Posterior cingulate gyrus (tissue), 11 donors: ENCODE measurements at places on chromosomes 2 and 18.

DNA sequence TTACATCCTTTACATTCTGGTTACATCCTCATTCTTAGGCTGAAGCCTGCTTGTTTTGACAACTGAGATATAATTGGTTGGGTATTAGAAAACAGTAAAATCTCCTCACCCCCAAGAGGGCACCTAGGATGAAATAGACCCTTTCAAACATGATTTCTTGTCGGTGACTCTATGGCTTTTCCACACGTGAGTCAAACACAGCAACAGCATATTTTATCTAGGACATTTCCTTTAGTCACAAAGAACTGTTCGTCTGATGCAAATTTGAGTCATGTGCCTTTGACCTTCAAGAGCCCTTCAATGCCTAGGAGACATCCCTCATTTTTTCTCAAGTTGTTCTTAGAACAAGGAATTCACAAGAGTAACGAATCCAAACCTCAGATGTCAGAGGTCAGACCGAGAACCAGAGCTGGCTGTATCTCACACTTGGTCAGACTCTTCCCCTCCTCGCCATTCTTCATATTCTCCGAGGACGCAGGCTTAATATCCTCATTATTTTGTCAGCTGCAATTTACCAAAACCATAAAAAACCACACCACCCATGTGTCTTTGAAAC is 60.5 kb upstream of the ALKAL2 start:
- DNase-seq: no peak

- no peak for DNase-seq
Observed at GRCh38 chr18:79600596-79600995, 79.0 kb upstream of the CTDP1 start.

DNA sequence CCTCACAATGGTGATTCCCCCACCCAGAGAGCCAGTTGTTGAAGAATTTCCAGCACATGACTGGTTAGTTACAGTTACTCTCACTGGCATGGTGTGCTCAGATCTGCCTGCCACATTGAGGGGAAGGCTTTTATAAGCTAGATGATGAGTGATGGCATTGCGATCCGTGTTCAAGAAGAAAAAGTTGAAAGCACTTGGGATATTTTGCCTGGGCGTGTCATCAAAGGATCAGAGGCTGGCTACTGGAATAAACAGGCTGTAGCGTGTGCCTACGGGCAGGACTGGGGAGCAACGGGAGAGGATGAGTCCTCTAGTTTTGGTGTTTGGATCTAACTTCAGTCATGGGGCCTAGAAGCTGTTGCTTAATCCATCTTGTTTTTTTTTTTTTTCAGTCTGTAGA is 175.0 kb downstream of the SETBP1 start:
- DNase-seq: no peak

- DNase-seq: no peak
Observed at GRCh38 chr2:127061375-127062273, 45.3 kb downstream of the BIN1 start.

DNA sequence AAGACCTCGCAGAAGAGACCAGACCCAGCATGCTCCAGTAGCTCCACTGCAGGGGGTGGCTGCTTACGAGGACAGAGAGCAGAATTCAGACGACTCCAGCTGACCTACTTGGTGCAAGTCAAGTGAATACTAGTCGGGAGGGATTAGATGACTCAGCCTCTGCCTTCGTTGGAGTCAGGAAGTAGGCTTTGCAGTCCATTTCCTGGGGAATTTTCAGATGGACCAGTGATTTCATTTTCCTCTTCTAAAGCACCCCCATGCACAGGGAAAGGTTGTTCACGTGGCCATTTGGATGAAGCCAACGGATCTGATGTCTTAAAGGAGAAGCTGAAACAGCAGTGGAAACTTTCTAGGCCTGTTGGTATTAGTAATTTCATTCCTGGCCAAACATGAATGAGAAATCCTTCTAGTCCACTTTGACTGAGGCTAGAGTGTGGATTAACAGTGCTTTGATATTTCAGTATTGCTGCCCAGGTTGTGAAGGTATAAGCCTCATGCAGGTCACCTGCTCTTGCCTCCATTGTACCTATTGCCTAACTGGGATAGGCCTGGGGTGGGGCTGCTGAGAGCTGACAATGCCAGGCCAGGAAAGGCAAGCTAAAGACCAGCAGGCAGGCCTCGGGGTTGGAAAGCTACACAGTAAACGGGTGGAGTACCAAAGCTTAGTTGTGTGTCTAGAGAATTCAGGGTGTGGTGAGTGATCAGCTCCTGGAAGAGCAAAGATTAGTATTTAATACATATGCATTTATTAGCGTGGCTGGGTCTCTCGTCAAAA is 117.6 kb upstream of the FOSL2 start:
- DNase-seq: no peak

- DNase-seq: no peak
Observed at GRCh38 chr2:206792645-206793044, 27.2 kb downstream of the FASTKD2 start.

GRCh38 chr2:241417626-241418025 is 61.5 kb downstream of the FARP2 start:
- no peak for DNase-seq

DNA sequence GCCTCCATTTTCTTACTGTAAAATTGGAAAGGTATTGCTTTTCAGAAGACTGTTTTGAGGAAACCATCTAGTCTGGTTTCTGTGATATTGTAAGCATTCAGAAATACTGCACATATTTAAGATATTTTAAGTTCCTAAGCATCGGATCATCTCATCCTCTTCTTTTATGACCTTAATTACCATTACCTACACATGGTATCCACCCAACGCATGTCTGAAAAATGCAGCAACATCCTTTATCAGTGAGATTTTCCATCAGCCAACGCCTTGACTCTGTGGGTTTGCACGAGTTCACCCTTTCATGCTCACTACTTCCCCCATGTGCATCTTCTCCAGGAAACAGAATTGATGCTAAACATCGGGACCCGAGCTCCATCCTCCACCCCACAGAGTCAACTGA is 84.3 kb downstream of the COL4A4 start:
- no peak for DNase-seq

DNA sequence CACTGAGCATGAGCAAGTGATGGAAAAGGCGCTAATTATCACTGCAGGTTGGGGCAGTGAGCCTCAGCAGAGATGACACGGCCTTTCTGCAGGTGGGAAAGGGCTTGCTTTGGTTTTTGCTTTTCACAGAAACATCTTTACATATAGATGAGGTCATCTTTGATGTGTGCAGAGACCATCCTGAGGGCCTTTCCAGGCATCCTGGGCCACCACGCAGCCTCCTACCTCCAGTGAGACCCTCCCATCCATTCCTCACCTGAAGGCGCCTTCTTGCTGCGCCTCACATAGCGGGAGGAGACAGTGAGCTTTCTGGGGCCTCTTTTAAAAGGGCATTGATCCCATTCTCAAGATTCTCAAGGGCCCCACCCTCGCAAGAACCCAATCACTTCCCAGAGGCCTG is 235.3 kb upstream of the RAB6C start:
- no peak for DNase-seq

GRCh38 chr2:195343942-195344530 is 313.0 kb upstream of the SLC39A10 start:
- no peak for DNase-seq

DNA sequence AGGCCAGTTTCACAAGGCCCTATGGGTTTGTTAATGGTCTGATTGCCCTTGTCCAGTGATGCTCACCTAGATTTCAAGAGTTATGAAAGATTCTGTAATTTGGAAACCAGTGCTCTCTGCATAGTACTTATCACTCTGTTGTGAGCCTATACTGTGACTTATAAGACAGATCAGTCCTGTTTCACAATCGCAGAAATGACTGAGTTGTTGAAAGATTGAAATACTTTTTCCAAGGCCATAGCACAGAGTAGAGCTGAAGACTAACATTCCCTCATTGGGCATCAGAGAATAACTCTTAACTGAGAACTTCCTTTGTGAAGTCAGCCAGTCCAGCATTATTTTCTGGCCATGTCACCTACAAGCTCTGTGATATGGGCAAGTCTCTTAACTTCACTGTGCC is 44.0 kb downstream of the CCDC85A start:
- no peak for DNase-seq

DNA sequence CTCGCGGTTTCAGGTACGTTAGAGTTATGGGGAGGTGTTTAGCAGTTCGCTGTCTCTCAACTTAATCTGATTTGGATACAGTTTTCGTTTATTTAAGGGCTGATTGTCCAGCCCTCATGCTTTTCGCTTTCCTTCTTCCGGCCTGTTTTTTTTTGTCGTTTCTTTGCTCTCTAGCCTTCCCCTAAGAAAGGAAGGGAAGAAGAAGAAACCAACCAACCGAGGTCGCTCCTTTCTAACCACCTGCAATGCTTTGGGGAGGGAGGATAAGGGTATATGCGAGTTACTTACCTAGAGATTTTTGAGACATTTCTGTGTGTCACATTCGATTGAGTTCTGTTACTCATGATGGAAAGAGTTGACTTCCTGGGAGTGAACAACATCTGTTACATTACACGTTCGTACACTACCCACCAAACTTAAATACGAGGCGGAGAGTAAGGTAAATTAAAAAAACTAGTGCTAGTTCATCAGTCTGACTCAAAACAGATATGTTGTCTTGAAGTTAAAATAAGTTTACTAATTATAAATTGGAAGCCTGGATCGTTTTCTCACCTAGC is 918 bp downstream of the EIF5B start:
- DNase-seq: no peak

DNA sequence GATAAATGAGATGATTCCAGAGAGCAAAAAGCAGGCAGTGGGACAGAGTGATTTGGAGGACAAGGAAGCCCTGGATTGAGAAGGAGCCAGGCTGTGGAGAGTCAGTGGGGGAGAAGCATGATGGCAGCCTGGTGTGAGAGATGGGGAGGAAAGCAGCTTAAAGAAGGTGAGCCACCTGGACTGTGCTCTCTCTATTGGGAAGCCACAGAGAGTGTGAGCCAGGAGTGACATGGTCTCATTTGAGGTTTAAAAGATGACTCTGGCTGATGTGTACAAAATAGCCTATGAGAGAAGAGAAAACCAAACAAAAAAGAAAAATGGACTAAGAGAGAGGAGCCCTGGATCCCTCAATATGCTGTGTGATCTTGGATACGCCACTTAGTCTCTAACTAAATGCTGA is 12.9 kb upstream of the EPAS1 start:
- no peak for DNase-seq

GRCh38 chr2:439077-439476 is 151.2 kb upstream of the ALKAL2 start:
- DNase-seq: no peak

GRCh38 chr18:75324686-75325257 is 102.7 kb downstream of the SMIM21 start:
- DNase-seq: no peak

DNA sequence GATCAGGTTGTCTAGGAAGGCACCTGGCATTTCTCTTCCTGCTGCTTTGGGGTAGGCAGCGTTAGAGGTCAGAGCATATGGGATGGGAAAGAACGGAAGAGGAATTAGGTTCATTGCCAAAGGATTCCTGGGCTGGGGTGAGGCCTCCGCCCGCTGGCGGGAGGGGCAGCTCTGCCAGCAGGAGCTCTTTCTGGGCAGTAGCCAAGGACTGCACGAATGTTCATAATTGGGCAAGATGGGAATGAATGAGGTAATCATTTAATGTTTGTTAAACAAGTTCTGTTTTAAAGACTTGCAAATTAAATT is 253.9 kb downstream of the AGAP1 start:
- DNase-seq: no peak

DNA sequence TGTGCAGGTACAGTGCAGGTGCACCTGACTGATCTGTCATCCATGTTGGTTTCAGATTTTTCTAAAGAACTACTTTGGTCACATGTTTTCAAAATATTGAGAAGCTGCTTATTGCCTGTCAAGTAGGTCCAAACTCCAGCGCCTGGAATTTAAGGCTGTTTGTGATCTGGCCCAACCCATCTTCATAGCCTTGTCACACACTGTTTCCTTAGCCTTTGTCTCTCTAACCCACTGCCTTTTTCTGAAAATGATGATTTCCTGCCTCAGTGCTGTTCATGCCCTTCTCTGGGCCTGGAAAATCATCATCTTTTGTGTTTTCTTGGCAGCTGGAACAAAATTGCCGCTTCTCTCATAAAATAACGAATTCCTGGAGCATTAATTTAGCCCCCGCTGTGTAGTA is 7.2 kb downstream of the LIMS1 start:
- no peak for DNase-seq

DNA sequence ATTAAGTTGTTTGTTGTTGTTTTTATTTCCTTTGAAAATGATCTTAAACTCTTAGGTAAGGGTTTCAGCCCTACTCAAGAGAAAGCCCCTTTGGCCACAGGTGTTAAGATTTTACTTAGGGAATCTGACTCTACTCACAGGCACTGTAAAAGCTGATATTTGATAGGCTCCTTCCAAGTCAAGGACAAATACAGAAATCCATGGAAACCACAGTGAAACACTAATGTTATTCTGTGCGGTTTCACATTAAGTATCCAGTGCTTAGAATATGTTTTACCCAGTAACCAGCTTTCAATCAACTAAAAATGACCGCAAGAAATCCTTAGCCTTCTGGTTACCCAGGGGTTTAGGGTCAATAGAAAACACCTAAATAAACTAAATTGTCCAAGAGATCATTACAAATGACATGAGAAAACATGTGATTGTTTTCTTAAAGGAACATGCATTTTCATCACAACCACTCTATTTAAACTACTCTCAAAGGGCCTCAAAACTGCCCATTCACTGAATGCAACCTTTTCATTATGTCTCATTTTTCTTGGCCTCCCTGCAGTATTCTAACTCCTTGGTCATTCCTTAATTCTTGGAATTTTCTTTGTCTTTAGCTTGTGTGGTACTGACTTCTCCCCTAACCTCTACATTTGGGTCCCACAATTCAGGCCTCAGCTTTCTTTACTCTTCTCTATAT is 56.0 kb downstream of the CDH2 start:
- DNase-seq: no peak

- no peak for DNase-seq
Observed at GRCh38 chr18:48835745-48836170, 115.0 kb downstream of the SMAD7 start.

DNA sequence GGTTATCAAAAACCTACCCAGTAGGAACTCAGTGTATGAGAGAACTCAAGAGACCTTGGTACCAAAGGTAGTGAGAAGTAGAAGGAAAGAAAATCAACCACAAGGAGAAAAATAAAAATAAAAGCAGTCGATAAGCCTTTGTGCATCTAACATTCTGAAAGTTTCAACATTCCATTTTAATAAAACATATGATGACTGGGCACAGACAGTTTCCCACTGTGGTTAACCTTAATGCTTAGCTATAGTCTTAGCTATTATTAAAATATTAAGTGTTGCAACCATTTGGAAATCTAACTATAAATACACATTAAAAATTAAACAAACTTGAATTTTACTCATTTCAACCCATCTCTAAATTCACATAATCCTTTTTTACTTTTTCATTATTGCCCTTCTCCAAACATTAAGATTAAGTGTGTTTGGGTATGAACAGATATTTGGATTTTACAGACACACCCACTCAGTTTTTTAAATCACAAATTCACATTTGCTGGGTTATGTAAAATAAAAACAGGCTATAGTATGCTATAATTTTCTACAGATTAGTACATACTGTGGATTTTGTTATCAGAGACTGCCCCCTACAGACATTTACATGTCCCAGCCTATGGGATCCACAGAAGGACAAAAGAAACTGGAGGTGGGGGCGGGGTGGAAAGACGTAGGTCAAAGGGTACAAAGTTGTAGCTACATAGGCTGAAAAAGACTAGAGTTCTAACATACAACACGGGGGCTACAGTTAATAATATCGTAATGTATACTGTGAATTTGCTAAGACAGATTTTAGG is 32.8 kb downstream of the SRBD1 start:
- no peak for DNase-seq

GRCh38 chr2:183057333-183057985 is 19.2 kb upstream of the NCKAP1 start:
- no peak for DNase-seq

- no peak for DNase-seq
Observed at GRCh38 chr2:151297882-151298281, 8.4 kb upstream of the NMI start.
